ENCODE measurements at places on chromosomes 2 and 18. TPM values are rescaled to one million over a fixed set of nuclear protein-coding genes. Genes with fewer than 3 reads are reported as not detected.

- no peak for DNase-seq
Observed at GRCh38 chr2:43332653-43333052, 106.2 kb upstream of the ZFP36L2 start.

DNA sequence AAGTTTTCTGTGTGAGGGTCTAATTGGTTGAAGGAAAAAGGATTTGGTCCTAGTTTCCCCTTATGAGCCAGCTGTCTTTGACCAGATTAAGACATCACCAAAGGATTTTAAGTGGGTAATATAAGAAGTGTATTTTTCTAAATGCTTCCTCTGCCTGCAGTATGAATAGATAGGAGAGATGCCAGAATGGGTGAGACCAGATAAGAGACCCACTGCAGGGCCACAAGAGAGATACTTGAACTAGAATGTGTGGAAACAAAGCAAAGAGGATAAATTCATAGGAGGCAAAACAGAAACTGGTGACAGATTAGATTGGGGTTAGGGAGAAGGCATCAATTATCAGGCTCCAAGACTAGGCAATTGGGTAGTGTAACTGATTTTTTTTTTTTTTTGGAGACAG lies 1.1 kb upstream of the HDHD2 start:
- no peak for DNase-seq

- DNase-seq = no peak
Observed at GRCh38 chr2:12720754-12721378, 4.1 kb downstream of the TRIB2 start.

- no peak for DNase-seq
Observed at GRCh38 chr2:9652898-9653479, 22.2 kb upstream of the YWHAQ start.

GRCh38 chr18:59264651-59265245 lies 8.5 kb downstream of the RAX start:
- DNase-seq = peak; percentile 34

The KCTD1 gene
- 18.8 TPM for total RNA-seq

DNA sequence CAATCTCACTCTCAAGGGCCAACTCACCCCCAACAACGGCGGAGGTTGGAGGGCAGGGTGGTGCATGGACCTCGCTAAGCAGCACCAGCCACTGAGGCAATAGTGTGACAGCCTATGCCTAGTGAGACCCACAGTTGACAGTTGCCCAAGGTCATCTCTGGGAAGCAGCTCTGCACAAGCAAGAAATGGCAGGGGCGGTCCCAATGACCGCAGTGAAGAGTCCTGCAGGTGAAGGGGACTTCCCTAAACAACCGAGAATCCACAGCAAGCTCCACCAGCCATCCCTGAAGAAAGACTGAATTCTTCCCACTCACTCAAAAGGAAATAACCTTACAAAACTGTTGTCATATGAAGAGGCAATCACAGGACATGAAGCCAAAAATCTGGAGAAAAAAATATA lies 313.4 kb upstream of the ID2 start:
- no peak for DNase-seq

GRCh38 chr18:78918707-78919106 lies 60.9 kb upstream of the SALL3 start:
- DNase-seq = no peak

The SERTAD2 gene
- 15.7 TPM for total RNA-seq

GRCh38 chr2:172297531-172297930 lies 129.9 kb upstream of the ITGA6 start:
- no peak for DNase-seq

DNA sequence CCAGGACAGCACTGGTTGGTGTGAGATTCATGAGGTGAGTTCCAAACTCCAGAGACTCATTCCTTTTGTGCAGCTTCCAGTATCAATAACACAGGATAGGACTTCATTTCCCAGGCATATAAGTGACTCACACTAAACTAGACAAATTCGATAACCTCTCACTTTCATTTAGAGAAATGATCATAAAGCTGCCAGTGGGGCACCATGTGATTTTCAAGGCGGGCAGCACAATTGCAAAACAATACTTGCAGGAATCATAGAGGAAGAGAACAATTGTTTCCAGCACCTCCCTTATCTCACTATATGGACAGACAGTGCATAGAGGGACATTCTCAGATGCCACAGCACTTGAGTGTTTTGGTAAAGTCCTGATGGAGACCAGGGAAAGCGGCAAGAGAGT lies 31.3 kb upstream of the DNAH7 start:
- DNase-seq = no peak
